ENCODE measurements at places on chromosomes 1 and 21.

DNA sequence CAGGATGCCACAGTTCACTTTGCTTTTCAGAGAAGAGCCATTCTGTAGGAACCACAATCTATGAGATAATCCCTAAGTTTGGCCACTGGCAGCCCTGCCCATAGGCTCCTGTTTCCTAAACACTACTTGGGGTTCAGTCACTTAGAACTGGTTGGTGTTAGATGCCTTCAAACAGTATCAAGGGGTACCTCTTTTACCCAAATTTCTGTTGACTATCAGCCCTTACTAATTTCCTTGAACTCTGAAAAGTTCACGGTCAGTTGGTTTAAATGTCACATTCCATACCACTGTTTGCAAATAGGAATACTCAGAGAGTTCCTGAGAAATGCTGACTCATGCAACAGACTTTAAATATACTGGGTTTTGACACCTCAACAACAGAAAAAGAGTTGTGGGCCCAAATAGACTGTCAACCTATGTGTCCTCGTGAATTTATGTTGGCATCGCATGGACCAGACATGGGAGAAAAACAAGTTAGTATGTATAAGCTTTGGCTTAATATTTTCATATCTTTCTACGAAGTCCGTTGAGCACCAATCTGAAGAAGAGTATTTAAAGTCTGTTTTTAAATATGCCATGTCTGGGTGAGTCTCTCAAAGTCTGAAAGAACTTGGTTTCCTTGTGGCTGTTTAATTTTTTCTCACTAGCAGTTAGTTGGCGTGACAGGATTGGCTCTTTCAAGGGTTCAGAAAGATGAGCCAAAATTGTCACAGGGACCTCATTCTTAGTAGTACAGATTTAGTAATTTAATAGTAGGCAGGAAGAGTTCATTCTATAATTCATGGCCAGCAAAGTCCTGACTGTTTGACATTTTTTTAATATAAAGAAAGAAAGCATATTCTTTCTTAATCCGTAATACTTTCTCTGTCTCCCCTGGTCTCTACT is 56.5 kb upstream of the ZNF326 start:
- no peak for DNase-seq

DNA sequence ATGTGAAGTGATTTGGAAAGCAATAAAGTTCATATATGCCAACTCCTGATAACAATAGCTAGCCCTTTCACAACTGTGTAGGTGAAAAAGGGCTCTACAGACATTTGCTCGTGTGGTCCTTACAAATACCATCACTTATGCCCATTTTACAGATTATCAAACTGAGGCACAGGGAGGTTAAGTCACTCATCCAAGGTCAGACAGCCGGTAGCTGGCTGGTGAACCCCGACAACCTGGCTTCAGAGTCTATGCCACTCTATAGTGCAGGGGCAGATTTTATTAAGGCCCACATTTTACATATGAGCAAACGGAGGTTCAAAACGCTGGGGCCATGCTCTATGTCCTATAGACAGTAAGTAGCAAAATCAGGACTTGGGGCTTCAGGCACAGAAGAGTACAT is 280.5 kb downstream of the RRAGC start:
- no peak for DNase-seq

- DNase-seq: no peak
Measured at GRCh38 chr1:40396420-40396819, 22.9 kb downstream of the SMAP2 start.

- DNase-seq: no peak
Measured at GRCh38 chr1:70779571-70779970, 268.0 kb downstream of the PTGER3 start.

Measured in HTR-8/SVneo (cell line).